ENCODE measurements at places on chromosomes 11 and 22. TPM values are rescaled to one million over a fixed set of nuclear protein-coding genes. Genes with fewer than 3 reads are reported as not detected.

The OR8G5 gene
- total RNA-seq = not detected

DNA sequence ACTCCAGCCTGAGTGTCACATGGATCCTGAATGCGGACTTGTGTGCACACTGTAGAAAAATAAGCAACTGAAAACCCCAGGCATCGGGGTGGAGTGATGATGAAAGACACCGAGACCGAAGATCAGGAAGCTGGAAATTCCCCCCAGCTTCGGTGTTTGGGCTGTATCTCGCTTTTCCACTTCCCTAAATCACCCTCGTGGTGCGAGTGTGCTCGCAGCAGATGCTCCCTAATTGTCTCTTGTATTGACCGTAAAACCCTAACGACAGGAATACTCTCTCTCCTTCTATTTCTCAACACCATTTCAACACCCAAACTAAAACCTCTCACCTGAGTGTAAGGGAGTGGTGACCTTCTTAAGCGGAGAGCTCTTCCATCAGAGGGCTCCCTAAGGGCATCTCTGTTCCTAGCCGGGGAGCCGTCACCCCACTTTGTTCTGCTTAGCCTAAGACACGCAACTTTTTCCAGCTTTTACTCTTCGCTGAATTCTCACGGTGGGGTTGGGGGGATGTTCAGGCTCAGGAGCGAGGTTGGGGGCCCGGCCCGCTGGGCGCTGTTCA lies 635 bp upstream of the GRK3 start:
- no peak for DNase-seq
- peak overlapping the region; percentile 88 for H3K4me3 ChIP-seq
- H3K4me1 ChIP-seq = peaks cover 48% of the 10 kb centered on the region
- H3K36me3 ChIP-seq = peaks cover 10% of the 10 kb centered on the region

DNA sequence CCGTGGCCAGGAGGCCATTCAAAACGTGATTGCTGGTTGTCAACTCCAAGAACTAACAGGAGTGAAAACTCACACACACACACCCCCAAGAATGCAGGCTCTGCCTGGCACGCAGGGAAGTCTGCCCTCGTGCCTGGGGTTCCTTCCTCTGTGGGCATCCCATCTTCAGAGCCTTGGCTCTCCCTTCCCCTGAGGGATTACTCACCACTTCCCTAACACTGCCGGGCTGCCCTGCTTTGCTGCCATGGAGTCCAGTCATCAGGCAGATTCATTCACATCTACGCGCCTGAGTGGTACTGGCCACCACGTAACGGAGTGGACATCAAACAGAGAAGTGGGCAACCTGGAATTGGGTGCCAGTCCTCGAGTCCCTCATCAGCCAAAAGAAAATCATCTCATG lies 120.7 kb upstream of the TMEM45B start:
- DNase-seq = no peak
- peaks cover 5% of the 10 kb centered on the region for H3K4me1 ChIP-seq
- no peaks in the 10 kb centered on the region for H3K27me3 ChIP-seq
- no peaks in the 10 kb centered on the region for H3K36me3 ChIP-seq

DNA sequence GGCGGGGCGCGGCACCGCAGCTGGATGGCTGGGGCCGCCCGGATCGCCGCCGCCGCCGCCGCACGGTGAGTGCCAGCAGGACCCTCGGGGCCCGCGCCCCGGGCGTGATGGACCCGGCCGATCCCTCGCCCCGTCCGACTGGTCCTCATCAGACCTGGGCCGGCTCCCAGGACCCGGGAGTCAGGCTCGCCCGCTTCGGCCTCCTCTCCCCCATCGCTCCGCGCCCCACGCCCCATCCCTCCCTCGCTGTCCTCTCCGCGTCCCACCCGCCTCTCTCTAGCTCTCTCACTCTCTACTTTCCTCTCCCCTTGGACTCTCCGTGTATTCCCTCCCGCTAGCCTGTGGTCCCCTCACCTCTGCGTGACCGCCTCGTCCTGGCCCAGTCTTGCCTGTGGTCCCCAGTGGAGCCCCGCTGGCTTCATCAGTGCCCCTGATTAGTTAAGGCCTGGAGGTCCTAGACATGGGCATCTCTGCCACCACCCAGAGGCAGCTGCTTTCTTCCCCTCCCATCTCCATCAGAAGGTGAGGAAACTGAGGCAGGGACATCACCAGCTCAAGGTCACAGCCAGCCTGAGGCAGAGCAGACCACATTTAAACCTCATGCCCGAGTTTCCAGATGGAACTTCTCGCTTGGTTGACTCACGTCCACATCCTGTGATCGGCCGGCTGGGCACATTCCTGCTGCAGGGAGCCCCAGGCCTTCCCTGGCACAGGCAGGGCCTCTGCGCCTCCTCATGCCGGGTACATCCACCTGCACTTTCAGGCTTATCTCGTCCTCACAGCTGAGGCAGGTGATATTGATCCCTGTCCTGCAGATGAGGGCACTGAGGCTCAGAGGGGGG lies 429 bp downstream of the SLC39A13 start:
- peaks cover 21% of the 10 kb centered on the region for H3K4me1 ChIP-seq

Data from activated CD4-positive, alpha-beta memory T cell treated with anti-CD3 and anti-CD28 coated beads, Interleukin-2, amount 10 ng/mL, durations not matched to agents 7 days and 5 days (primary cell).